Brain microvascular endothelial cell (primary cell): ENCODE measurements at places on chromosomes 16 and 17.

- DNase-seq: no peak
Observed at GRCh38 chr17:51948128-51948527, 210.4 kb downstream of the CA10 start.

DNA sequence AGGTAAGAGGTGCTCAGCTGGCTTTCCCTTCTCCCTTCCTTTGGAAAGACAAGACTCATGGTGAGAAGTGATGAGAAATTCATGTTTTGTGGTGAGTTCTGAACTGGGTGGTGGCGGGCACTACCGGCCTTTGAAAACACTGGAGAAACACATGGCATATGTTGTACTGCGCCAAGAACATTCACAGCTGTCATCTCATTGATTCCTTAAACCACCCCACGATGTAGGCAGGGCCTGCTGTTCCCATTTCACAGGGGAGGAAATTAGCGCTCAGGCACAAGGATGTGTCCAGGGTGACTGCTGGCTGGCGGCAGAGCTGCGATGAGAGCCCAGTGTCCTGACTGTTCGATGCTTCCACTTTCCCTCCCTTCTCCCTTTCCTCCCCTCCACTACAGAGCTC is 1.6 kb upstream of the DOC2B start:
- DNase-seq: no peak

- DNase-seq: no peak
Observed at GRCh38 chr17:46064460-46064859, 65.4 kb downstream of the STH start.

DNA sequence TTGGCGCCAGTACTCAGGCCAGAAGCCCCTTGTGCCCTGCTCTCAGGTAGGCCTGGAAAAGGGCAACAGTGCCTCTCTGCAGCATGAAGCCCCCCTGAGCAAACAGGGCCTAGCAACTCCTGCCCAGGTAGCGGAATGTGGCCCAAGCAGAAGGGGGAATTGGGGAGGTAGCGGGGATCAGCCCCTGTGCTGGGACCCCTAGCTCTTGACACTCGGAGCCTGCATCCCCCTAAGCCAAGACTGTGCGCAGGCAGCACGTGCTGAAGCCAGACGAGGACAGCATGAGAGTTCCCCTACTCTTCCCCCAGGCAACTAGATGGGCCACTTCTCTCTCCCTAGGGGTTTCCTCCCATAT is 823 bp upstream of the CD2BP2 start:
- DNase-seq: no peak

DNA sequence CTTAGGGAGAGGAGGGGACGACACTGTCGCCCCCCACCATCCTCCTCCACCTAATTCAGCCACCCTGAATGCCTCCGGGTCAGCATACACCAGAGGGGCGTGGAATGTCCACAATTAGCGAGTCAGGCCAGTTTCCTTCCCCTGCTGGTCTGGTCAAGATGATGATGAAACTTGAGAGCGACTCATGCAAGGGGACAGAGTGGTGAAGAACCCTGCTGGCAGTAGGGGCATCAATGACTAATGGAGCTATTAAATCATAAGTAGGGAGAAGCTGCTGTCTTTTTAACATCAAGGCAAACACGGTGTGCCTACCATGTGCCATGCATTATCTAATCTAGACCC is 7.2 kb downstream of the SPACA3 start:
- DNase-seq: no peak

DNA sequence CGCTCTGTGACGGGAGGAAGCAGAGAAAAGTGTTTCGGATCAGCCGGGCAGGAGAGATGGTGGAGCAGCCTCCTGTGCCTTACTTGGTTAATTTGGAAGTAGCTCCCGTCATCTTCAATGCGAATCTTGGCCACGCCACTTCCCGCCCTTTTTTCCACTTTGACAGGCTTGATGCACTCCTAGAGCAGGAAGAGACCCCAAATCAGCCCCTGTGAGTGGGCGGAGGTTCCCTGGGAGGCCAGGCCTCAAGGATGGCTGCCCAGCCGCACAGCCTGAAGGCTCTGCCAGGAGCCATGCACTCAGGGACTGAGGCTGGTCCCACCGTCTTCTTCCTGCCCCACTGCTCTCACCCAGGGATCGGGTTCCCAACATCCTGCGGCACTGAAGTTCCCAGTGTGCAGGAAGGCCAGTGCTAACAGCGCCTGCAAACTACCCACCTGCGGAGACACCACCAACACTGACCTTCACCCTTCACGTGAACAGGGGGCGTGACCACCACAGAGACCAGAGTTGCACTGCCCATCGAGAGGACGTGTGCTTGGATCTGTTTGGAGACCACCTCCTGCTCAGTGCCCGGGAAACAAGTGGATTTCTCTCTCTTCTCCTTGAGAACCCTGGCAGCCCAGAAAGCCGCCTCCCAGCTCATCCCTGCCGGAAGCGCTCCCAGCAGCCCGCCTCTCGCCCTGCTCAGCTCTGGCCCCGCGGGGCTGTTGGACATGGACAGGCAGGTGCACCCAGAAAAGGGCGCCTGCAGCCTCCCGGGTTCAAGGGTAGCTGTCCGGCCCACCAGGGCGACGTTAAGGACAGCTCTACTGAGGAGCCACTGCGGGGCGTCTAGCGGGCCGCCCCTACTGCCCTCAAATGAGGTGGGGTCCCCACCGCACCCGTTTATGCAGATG is 988 bp downstream of the CIAO3 start:
- no peak for DNase-seq

GRCh38 chr16:30813821-30814189 is 26.8 kb upstream of the ZNF629 start:
- no peak for DNase-seq

GRCh38 chr16:17471719-17472461 is 1.1 kb upstream of the XYLT1 start:
- DNase-seq: no peak

- no peak for DNase-seq
Observed at GRCh38 chr16:4328782-4329775, 13.2 kb downstream of the GLIS2 start.

DNA sequence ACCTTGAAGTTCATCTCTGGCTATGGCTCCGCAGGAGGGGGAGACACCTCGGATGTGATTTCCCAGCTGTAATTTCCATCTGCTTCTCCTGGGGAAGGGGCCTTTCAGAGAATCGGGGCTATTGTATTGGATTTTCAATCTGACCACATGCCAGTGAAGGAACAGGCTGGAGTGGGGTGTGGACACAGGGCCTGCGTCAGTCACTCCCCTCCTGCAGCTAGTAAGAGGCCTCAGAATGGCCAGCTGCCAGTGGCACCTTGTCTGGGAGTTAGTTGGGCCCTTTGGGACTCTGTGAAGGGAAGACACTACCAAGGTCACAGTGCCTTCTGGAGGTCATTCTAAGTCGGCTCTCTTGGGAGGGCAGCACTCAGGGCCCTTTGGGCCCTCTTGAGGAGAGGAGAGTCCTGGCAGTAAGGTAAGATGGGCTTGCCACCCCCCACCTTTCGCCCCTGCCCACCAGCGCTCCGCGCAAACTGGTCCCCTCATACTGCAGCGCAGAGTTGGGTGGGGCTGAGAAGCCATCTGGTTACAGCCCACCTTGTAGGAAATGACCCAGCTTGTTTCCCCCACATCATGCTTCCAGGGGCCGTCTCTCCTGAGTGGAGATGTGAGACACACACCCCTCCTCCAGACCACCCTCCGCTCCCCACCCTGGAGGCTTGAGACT is 5.4 kb downstream of the NXPH3 start:
- DNase-seq: no peak

- no peak for DNase-seq
Observed at GRCh38 chr16:67009158-67009557, 19.8 kb upstream of the CBFB start.

GRCh38 chr17:39867084-39867879 is 720 bp upstream of the ZPBP2 start:
- DNase-seq: no peak

GRCh38 chr16:87806641-87807546 is 41.1 kb upstream of the KLHDC4 start:
- peak; percentile 76 for DNase-seq

DNA sequence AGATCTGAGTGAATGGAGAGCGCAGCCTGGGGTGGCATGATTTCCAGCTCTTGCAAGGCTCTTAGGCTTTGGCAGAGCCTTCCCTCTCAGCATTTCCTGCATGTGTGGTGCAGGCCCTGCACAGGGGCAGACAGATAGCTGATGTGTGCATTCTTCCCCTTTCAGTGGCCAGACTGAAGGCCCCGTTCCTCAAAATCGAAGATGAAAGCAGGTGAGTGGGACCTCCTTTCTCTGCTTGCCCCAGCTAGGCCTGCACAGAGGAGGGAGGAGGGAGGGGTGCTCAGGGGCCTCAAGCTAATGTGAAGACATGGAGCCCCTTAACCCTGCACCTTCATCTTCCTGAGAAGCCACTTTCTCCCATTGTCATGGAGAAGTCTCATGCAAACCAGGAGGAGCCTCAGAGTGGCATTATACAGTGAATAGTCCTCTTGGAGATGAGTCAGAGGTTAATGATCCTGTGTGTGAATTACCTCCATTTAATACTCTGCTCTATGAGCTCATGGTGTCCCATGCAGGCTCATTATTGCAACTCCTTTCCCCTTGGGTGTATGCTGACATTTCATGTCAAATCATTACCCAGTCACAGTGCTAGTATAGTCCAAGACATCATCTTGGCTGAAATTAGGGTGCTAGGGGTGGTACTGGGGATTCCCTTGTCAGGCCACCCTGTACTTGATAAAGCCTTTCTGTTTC is 20.4 kb upstream of the ADAM11 start:
- DNase-seq: no peak

DNA sequence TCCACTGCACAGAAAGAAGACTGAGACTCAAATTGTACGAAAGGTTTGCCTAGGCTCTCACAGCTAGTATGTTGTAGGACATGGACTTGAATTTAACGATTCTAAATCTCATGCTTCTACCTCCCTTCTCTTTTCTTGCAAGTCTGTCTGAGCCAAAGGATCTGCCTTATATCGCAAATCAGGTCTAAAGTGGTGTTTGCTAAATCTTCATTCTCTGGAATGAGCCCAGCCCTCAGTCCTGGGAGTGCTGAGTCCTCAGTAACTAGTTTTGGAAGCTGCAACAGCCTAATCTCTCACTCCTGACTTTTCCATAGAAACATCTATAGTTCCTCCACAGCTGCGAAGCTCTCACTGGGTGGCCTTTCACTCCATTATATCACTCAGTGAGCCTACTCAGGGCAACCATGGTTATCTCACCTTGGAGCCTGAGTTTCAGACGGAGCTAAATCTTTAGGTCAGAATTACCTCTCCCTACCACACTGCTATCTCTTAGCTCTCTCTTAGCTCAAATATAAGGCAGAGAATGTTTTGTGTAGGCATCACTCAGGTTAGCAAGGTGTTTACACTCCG is 575.5 kb upstream of the C16orf82 start:
- no peak for DNase-seq

GRCh38 chr17:32783602-32784001 is 93.3 kb downstream of the MYO1D start:
- DNase-seq: peak; percentile 34

DNA sequence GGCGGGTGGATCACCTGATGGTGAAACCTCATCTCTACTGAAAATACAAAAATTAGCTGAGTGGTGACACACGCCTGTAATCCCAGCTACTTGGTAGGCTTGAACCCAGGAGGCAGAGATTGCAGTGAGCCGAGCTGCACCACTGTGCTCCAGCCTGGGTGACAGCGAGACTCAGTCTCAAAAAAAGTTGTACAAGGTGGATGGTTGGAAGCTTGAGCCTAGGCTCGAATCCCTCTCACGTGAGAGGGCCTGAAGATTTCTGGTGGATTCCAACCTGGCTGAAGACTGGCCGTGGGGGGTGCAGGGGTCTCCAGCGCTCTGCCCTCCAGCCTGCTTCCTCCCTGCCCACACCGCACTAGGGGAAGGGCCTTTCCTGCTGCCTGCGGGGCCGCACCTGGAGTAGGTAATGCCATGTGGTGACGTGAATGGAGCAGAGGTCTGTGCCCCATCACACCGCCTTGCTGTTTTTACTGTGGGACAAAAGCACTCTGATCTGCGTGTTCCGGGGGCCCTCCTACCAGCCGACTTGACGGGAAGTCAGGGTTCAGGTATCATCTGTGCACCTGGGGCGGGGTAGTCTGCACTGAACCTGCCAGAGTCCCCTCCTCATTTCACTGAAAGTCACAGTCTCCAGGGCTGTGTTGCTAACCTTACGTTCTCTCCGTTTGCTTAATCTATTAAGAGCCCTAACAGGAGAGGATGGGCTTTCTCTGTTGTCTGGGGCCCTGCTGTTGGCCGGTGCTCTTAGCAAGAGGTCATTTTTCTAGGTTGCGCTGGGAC is 4.2 kb downstream of the RPL13 start:
- DNase-seq: no peak

DNA sequence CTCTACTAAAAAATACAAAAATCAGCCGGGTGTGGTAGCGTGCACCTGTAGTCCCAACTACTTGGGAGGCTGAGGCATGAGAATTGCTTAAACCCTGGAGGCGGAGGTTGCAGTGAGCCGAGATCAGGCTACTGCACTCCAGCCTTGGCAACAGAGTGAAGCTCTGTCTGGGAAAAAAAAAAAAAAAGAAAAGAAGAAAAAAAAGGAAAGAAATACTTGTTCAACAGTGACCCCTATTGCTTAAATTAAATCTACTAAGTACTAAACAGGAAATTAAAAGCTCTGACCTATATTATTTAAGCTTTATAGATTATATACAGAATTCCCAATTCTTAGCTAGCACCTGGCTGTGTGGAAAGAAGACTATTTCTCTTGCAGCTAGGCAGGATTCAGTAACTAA is 48.9 kb downstream of the FBXL20 start:
- no peak for DNase-seq

- DNase-seq: peak; percentile 59
Observed at GRCh38 chr16:49596068-49596467, 222.5 kb downstream of the C16orf78 start.

GRCh38 chr17:74877592-74878548 is 5.1 kb upstream of the FDXR start:
- DNase-seq: no peak

DNA sequence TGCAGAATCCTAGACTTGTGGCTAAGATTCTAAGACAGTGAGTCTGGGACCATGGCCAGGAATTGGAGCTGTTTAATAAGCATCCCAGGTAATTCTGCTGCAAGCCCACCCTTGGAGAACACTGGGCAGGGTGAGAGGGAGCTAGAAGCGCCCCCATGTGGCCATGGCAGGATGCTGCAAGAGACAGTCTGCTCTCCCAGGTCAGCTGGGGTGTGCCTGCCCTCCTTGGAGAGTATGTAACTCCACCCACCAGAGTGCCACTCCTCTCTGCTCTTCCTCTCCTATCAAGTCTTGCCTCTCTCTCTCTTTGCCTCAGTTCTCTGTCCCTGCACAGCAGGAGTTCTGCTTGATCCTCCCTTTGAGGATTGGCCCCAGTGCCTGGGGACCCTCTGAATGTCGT is 14.9 kb downstream of the RCVRN start:
- no peak for DNase-seq

DNA sequence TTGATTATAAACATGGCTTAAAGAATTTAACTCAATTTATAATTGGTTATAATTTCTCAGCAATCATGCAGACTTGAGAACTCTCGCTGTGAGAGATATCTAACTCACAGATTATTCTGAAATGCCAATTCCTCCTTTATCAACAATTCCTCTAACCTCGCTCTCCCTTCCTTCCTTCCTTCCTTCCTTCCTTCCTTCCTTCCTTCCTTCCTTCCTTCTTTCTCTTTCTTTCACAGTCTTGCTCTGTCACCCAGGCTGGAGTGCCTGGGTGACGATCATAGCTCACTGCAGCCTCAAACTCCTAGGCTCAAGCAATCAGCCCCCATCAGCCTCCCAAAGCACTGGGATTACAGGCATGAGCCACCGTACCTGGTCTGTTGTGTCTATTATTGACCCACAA is 42.4 kb downstream of the CHD9 start:
- DNase-seq: no peak

GRCh38 chr16:69477546-69477945 is 53.1 kb downstream of the CYB5B start:
- peak; percentile 37 for DNase-seq
